NCI-H345 (cell line): ENCODE measurements at places on chromosomes 6 and 20.
A peak's percentile ranks its signal among the peaks of the same experiment; 100 is the strongest.

DNA sequence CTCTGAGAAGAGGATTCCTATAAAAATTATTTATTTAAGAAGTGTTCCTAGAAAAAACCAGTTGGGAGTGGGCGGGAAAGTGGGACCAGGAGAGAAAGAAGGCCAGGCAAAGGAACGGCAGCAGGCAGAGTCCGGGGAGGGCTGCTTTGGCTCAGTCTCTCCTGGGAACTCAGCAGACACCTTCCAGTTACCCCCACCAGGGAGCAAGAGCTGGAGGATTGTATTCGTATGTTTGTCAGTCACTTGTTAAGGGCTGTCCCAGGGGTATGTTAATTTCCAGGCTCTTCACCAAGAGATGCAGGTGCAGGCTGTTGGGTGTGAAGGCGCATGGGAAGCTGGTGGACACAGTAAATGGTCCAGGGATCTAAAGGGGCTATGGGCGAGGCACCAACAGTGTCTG is 53.0 kb upstream of the CHD6 start:
- DNase-seq: peak; percentile 81

GRCh38 chr20:38184101-38184500 is 19.0 kb upstream of the TGM2 start:
- DNase-seq: no peak

GRCh38 chr6:156852147-156852857 is 75.1 kb downstream of the ARID1B start:
- no peak for DNase-seq

- DNase-seq: no peak
Measured at GRCh38 chr6:149052350-149053106, 265.0 kb upstream of the TAB2 start.

DNA sequence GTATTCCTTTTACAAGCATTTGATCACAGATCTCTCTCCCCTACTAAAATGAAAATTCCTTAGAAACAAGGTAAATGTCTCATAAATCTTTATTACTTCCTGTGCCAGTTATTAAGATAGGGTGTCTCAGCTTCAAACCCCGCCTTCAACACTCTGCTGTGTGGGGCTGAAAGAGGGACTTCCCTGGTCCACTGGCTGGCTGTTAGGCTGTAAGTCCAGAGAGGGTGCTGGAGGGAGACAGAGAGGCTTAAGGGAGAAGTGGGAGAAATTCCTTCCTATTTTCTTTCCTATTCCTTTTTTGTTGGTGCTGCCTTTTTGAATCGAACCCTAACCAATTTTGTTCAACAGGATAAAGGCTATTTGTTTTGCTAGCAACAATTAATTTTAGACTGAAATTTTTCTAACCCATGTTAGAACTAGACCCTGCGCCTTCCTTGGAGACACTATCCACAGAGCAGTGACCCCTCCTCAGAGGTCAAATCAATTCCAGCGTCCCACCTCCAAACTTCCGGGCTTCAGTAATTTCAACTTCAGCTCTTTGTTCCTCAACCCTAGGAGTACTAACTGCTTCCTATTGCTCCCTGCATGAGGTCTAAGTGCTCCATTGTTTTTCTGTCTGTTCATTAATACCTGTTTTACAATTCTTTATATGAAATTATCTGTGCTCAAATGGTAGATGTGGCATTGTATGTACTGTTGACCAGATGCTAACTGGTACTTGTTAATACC is 207.5 kb upstream of the OPRM1 start:
- DNase-seq: no peak
